T-cell (primary cell): ENCODE measurements at places on chromosomes 6 and 20. TPM values are rescaled to one million over a fixed set of nuclear protein-coding genes. Genes with fewer than 3 reads are reported as not detected.

Gene EFCAB8
- total RNA-seq, result 0.80 TPM

GRCh38 chr6:165636402-165637048 is 26.5 kb downstream of the PDE10A start:
- H3K4me3 ChIP-seq, result no peak overlapping the region
- H3K4me1 ChIP-seq, result peaks cover 15% of the 10 kb centered on the region
- no peaks in the 10 kb centered on the region for H3K36me3 ChIP-seq
- no peak for DNase-seq

- no peak for DNase-seq
- no peak overlapping the region for H3K4me3 ChIP-seq
- H3K4me1 ChIP-seq, result no peaks in the 10 kb centered on the region
- H3K27ac ChIP-seq, result no peak overlapping the region
- H3K36me3 ChIP-seq, result peaks cover 89% of the 10 kb centered on the region
- no peaks in the 10 kb centered on the region for H3K27me3 ChIP-seq
Observed at GRCh38 chr20:49259284-49259683, 18.6 kb downstream of the ZNFX1 start.

- H3K4me1 ChIP-seq, result peaks cover 23% of the 10 kb centered on the region
- DNase-seq, result peak; percentile 30
- peak overlapping the region; percentile 46 for H3K4me3 ChIP-seq
- peaks cover 10% of the 10 kb centered on the region for H3K27me3 ChIP-seq
- H3K36me3 ChIP-seq, result no peaks in the 10 kb centered on the region
- H3K27ac ChIP-seq, result no peak overlapping the region
Observed at GRCh38 chr20:32018269-32019155, 8.3 kb downstream of the CCM2L start.

Gene AIF1
- total RNA-seq, result 7.6 TPM

GRCh38 chr20:46009816-46010215 is 1.1 kb downstream of the MMP9 start:
- H3K36me3 ChIP-seq, result no peaks in the 10 kb centered on the region
- H3K4me1 ChIP-seq, result peaks cover 93% of the 10 kb centered on the region
- no peak overlapping the region for H3K27ac ChIP-seq
- no peak overlapping the region for H3K4me3 ChIP-seq
